ENCODE measurements at places on chromosomes 13 and 19. TPM values are rescaled to one million over a fixed set of nuclear protein-coding genes. Genes with fewer than 3 reads are reported as not detected.
A peak's percentile ranks its signal among the peaks of the same experiment; 100 is the strongest.

GRCh38 chr19:49585023-49585422 lies 3.9 kb downstream of the PRRG2 start:
- DNase-seq, result no peak

DNA sequence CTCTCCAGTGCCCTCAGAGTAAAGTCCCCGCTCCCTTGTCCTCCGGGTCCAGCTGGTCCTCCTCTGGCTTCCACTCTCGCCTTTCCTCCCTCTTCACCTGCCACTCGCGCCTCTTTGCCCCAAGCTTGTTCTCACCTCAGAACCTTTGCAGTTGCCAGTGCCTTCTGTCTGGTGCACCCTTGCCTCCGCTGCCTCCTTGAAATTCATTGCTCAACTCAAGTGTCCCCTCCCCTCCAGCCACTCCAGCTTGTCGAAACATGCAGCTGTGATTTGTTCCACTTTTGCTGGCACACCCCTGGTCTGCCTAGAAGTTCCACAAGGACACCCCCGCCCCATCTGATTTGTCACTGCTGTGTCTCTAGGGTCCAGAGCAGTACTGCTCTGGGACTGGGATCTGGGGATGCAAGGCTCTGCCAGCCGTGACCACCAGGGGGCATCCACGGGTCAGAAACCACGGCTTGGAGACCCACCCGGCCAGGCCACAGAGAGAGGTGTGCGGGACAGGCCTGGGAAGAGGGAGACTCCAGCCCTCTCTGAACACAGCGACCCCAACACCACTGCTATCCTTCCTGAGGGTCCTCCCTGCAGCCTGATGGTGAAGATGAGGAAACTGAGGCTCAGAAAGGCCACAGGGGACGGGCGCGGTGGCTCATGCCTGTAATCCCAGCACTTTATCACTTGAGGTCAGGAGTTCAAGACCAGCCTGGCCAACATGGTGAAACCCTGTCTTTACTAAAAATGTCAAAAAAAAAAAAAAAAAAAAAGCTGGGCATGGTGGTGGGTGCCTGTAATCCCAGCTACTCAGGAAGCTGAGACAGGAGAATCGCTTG lies 49.9 kb downstream of the AP1M1 start:
- DNase-seq, result peak; percentile 66

DNA sequence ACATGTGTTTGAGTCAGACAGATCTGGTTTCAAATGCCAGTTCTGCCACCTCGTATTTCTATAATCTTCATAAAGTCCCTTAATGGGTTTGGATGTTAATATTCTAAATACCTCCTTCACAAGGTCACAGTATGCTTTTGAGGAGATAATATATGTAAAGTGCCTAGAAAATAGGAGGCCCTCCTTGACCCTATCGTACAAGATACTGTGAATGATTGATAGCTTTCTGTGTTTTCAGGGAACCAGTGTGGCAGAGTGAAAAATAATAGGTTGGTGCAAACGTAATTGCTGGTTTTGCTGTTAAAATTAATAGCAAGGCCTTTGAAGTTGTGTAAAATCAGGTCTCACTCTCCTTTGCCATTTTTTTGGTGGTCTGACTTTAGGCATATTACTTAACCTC lies 77.5 kb upstream of the SCEL start:
- DNase-seq, result no peak

GRCh38 chr13:106523576-106523975 lies 11.9 kb downstream of the EFNB2 start:
- no peak for DNase-seq

- DNase-seq, result no peak
Observed at GRCh38 chr13:51181786-51182383, 40.3 kb upstream of the FAM124A start.

GRCh38 chr19:40143612-40144011 lies 47.6 kb upstream of the MAP3K10 start:
- no peak for DNase-seq

DNA sequence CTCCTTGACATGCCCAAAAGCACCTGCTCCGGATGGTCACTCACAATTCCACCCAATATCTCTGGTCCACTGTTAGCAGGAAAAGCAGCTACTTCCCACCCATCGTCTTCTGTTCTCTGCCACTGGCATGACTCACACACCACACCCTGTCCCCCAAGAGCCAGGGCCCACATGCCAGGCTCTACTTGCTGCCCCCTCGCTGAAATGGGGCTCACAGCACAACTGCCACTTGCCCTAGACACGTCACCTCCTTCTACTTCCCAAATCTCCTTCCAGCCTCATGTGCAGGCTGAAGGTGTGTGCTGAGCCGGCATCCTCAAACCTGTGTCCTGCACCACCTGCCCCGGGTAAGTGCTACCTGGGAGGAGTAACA lies 65.0 kb downstream of the TBC1D4 start:
- DNase-seq, result no peak

Gene NLRP9
- polyA plus RNA-seq, result 0.08 TPM

Gene ZNF112
- 12.5 TPM for polyA plus RNA-seq

Gene APOC4
- 0.51 TPM for polyA plus RNA-seq
